ENCODE measurements at places on chromosomes 5 and 9. TPM values are rescaled to one million over a fixed set of nuclear protein-coding genes. Genes with fewer than 3 reads are reported as not detected.

TIMD4 gene
- total RNA-seq = not detected

PAX5 gene
- total RNA-seq = not detected

PLPPR1 gene
- 0.31 TPM for total RNA-seq

GARNL3 gene
- 4.1 TPM for total RNA-seq

DIRAS2 gene
- total RNA-seq = 0.10 TPM

ACSL6 gene
- total RNA-seq = 0.31 TPM

SLC46A2 gene
- not detected for total RNA-seq

IDNK gene
- total RNA-seq = 3.2 TPM

LCP2 gene
- not detected for total RNA-seq

GABRA6 gene
- not detected for total RNA-seq

DPP7 gene
- total RNA-seq = 132 TPM

CACNA1B gene
- total RNA-seq = 0.05 TPM

HARS1 gene
- 52.5 TPM for total RNA-seq

PAIP2 gene
- 110 TPM for total RNA-seq

HRCT1 gene
- total RNA-seq = 0.37 TPM

ADAM19 gene
- 33.4 TPM for total RNA-seq

GOLPH3 gene
- total RNA-seq = 53.8 TPM

SOHLH1 gene
- total RNA-seq = not detected

OTP gene
- total RNA-seq = not detected

C9orf43 gene
- 0.64 TPM for total RNA-seq

N4BP3 gene
- total RNA-seq = 4.8 TPM

FAM151B gene
- 12.0 TPM for total RNA-seq

YTHDC2 gene
- 11.8 TPM for total RNA-seq

NXNL2 gene
- 0.27 TPM for total RNA-seq

ST8SIA4 gene
- 4.5 TPM for total RNA-seq

RAD50 gene
- 25.9 TPM for total RNA-seq

THBS4 gene
- 1.4 TPM for total RNA-seq

FOCAD gene
- total RNA-seq = 52.1 TPM

AGGF1 gene
- total RNA-seq = 28.1 TPM

All from myocyte (in vitro differentiated cells).